ENCODE measurements at places on chromosomes 1 and 21.
A peak's percentile ranks its signal among the peaks of the same experiment; 100 is the strongest.

- no peak for DNase-seq
Measured at GRCh38 chr1:175830500-175830899, 87.1 kb upstream of the TNR start.

- no peak for DNase-seq
Measured at GRCh38 chr1:177432897-177433296, 262.1 kb downstream of the BRINP2 start.

GRCh38 chr21:46363698-46364097, 39.7 kb downstream of the PCNT start:
- no peak for DNase-seq

DNA sequence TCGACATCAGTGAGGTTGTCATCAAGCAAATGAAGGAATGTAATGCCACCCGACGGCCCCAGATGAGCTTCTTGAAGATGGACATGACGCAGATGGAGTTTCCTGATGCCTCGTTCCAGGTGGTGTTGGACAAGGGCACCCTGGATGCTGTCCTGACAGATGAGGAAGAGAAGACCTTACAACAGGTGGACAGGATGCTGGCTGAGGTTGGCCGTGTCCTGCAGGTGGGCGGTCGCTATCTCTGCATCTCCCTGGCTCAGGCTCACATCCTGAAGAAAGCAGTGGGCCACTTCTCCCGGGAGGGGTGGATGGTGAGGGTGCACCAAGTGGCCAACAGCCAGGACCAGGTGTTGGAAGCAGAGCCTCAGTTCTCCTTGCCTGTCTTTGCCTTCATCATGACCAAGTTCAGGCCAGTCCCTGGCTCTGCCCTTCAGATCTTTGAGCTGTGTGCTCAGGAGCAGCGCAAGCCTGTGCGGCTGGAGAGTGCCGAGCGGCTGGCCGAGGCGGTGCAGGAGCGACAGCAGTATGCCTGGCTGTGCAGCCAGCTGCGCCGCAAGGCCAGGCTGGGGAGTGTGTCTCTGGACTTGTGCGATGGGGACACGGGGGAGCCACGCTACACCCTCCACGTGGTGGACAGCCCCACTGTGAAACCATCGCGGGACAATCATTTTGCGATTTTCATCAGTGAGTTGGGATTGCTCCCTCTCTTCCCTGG, 2.5 kb downstream of the METTL13 start:
- DNase-seq, result no peak

DNA sequence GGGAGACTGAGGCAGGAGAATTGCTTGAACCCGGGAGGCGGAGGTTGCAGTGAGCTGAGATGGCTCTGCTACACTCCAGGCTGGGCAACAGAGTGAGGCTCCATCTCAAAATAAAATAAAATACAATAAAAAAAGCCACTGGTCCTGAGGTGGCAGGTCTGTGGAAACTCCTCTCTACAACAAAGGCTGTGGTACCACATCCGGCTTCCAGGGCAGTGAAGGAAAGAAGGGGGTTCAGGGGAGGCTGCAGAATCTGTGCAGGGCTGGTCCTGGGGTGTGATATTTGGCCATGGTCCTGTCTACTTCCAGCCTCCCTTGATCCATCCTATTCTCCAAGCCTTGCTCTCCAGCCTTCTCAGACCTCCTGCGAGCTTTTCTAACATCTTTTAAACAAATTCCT, 731 bp upstream of the ZNF683 start:
- DNase-seq, result no peak

DNA sequence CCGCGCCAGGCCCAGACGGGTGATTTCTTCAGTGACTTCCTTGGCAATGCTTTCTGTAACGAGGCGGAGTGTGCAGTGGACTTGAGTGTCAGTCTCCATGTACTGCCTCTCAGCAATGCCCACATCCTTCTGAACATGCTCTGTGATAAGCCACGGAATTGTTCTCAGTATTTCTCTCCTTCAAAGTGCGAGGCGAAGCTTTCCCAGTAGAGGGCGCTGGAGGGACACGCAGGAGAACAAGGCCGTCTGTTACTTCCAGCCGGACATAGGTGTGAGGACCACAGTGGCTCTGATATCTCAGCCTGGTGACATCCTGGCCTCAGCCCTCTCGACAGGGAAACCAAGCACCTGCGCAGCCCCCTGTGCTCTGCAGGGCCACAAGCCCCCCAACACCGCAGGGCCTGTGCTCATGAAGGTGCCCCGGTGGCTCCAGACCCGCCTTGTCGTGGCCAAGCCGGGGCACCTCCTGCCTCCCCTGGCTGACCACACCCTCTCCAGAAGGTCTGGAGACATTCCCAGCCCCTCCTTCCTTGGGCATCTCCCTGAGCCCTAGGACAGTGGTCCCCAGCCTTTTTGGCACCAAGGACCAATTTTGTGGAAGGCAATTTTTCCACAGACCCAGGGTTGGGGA, 46.1 kb upstream of the BACE2 start:
- DNase-seq, result peak; percentile 72

- no peak for DNase-seq
Measured at GRCh38 chr1:53888681-53889080, 916 bp downstream of the YIPF1 start.

DNA sequence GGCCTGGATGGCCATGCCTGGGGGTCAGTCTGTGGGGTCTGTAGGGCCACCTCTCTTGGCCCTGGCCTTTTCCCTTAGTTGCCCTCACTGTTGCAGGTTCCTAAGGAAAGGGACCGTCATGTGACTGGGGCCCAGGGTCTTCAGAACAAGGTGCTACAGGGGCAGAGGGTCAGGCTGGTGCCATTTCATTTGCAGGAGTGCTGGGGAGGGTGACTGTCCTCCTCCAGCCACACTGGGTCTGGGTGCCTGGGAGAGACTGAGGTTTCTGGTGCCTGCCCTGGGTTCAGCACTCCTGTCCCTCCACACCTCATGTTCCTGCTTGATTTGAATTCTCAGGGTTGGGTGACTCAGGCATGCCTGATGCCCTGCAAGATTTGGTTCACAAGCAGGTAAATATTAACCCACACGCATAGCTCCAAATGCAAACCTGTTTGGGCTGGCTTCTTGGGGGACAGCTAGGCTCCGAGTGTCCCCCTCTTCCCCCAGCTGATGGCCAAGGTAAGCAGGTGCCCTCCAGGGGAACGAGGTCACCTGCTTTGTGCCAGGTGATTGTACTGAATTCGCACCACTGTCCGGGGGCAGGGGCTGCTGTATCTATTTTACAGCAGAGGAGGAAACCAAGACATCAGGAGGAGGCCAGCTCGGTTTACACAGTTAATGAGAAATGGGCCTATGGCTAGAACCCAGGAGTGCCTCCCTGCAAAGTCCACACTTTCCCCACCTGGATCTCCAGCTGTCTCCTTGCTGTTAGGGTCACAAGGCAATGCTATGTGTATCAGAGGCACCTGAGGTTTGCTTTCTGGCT, 20.3 kb downstream of the ARHGEF10L start:
- DNase-seq, result no peak

GRCh38 chr1:64137412-64137803, 66.0 kb upstream of the UBE2U start:
- no peak for DNase-seq

- no peak for DNase-seq
Measured at GRCh38 chr1:163201906-163202305, 810 bp downstream of the RGS5 start.

- DNase-seq, result no peak
Measured at GRCh38 chr1:65994223-65994622, 201.5 kb downstream of the PDE4B start.

DNA sequence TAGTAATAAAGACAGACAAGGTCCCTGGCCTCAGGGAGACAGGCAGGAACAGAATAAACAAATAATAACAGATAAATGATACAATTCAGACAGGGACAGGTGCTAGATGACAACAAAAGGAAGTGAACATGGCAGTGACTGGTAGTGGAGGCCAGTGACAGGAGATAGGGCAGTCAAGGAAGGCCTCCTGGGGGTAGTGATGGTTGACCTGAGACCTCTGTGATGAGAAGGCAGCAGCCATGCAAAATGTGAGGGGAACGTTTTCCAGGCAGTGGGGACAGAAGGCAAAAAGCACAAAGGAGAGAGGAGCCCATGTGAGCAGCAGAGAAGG, 18.5 kb downstream of the OPTC start:
- no peak for DNase-seq

- peak; percentile 64 for DNase-seq
Measured at GRCh38 chr1:205301205-205301821, 20.2 kb downstream of the NUAK2 start.

DNA sequence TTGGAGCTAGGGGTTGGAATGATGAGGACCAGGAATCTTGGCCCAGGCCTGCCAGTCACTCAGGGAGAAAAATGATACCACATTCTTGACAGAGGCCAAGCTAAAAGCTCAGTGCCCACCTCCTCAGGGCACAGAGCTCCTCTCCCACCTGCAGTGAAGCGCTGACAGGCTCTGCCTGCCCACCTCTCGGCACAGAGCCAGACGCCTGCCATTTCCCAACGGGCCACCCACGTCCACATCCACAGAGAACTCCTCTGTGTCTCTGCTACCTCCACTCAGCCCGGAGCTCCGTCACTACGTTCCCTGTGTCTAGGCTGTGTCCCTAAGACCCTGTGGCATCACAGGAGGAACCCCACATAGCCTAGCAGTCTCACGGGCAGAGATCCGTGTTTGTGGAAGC, 60.8 kb downstream of the MRPL37 start:
- no peak for DNase-seq

- DNase-seq, result no peak
Measured at GRCh38 chr1:158417586-158417985, 8.5 kb downstream of the OR10K2 start.

DNA sequence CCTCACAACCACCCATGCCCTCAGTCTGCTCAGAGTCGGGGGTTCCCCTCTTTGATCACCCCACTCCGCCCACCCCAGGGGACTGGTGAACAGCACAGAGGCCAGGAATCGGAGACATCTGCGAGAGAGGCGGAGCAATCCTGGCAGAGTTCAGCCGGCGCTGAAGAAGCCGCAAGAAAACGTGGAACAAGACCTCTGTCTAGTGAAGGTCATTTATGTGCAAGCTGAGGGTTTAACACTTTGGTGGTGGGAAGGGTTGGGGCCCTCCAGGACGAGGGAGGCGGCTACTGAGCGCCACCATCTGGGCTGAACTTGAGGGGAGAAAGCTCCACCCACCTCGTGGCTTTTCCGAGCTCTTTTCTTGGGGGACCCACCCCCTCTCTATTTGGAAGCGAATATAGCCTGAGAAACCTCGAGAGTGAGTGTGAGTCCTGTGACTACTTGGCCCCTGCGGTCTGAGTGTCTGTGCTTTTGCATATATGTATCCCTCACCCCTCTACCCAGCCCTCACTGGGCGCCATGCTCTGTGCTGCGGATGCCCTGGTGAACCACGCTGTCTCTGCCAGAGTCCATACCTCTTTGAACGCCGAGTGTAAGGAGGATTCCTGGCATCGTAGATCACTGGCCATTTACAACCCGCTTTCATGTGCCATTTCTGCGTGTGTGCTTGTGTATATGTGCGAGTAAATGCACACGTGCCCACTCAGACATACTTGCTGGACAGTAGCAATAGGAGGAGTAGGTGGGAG, 1.2 kb upstream of the EPHA10 start:
- no peak for DNase-seq

GRCh38 chr1:33441088-33441745, 10.3 kb upstream of the PHC2 start:
- DNase-seq, result no peak

DNA sequence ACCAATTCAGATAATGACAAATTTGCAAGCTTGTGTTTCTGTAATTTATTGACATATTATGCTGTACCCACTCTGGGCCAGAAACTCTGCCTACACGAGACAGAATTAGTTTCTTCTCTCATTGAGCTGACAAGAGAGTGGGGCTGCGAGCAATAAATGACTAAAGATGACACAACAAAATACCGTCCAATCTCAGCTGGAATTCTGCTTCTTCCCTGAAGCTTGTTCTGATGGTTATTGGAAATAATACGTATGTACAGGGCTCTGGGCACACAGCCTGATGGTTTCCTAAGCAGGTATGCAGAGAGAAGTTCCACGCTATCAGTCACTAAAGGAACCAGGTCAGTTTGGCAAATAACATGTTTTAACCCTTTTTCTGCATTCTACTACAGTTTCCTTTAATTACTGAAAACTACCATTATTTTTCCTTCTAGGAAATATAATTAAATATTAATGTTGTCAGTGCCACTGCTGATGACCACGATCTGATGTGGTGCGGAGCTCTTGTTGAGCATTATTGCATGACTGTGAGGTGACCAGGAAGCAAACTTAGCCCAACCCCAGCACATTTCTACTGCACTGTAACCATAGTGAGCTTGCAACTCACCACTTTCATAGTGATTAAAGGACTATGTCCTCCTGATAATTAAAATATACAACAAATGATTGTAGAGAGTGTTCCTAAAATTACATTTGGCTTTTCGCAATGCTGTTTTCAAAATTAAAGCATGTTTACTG, 221.4 kb upstream of the L1TD1 start:
- DNase-seq, result no peak

DNA sequence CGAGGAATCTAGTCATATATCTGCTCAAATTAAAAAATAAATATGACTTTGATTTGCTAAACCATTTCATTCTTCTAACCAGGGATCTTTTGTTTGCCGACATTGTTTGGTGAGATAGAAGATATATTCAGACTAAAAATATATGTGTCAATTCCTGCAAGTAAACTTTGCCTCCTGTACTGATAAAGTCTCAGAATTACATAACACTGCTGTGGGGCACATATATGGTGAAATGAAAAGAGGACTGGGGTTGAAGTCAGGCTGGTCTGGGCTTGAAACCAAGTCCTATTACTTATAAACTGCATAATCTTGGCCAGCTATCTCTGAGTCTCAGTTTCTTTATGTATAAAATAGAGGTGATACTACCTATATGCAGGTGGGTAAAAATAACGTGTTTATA, 9.8 kb downstream of the SCMH1 start:
- no peak for DNase-seq

DNA sequence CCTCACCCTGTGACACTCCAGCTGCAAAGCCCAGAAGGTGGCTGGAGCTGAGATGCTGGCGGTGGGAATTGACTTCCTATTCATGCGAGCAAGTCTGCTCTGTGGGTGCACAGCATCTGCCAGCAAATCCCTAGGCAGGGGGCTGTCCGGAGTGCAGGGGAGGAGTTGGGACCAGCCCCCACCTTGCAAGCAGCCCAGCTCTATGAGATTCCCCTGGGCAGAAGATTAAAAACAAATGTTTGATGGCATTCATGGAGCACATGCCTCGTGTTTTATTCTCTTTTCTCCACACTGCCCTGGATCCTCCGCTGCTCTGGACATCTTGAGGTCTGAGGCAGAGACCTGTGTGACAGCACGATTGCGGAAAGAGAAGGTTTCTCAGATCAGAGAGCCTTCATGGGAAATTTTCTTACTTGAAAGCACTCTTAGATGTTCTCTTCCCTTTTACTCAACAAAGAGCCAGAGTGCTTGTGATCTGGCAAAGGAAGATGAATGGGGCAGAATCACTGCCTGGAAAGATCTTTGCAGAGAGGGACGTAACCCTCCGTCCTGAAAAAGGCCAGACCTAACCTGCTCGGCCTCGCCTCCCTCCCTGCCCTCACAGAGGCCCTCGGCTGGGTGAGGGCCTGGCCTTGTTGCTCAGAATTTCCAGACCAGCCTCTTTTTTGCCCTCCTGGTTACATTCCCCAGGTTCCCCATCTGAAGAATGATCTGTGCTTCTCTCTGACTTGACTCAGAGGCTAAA, 597.1 kb downstream of the KIF26B start:
- no peak for DNase-seq

Data from left colon (tissue), 2 donors.